ENCODE measurements at places on chromosomes 6 and 20.

GRCh38 chr6:52908526-52908925, 972 bp downstream of the GSTA3 start:
- no peak for DNase-seq

- peak; percentile 46 for DNase-seq
These were observed 56.3 kb downstream of the PREX1 start for GRCh38 chr20:48771542-48771941.

- peak; percentile 42 for DNase-seq
These were observed 6.3 kb upstream of the PPP1R16B start for GRCh38 chr20:38799203-38799602.

- no peak for DNase-seq
These were observed 45.1 kb downstream of the BCAS1 start for GRCh38 chr20:54025251-54025771.

DNA sequence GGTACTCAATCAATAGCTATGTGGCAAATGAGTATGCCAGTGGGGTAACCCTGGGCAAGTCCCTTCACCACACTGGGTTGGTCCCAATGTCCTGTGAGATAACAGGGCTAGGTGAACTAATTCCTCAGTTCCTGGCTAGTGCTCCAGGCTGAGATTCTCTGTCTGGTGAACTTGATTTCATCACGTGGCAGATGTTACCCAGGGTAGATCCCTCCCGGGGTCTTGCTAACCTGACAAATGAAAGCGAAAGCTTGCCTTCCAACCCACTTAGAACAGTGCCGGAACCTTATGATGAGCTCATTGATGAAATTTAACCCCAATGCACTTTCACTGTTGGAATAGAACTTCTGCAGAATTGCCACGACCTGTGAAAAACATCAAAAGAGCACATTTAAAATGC, 6.6 kb upstream of the ANKRD60 start:
- DNase-seq, result no peak

GRCh38 chr6:45920819-45921511, 94.7 kb downstream of the CLIC5 start:
- no peak for DNase-seq

DNA sequence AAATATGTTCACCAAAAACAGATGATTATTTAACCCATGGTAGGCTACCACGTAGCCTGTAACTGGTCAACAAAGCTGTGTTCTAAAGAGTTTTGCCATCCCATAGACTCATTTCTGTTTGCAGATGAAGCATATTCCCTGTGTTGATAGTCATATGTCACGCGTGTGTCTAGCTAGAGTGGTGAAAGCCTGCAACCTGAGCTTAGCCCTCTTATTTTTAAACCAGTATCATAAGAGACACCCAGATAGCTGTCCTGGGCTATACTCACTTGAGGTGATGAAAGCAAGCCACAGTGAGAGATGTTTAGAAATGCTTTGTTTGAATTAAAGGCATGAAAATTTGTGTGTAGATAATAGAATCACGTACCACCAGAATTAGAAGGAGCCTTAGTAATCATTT, 307.8 kb downstream of the ZFAND3 start:
- DNase-seq, result no peak

GRCh38 chr20:29079769-29080690, 2177.4 kb upstream of the DEFB115 start:
- DNase-seq, result peak; percentile 2

GRCh38 chr20:62577490-62577836, 64.8 kb upstream of the SLCO4A1 start:
- no peak for DNase-seq

DNA sequence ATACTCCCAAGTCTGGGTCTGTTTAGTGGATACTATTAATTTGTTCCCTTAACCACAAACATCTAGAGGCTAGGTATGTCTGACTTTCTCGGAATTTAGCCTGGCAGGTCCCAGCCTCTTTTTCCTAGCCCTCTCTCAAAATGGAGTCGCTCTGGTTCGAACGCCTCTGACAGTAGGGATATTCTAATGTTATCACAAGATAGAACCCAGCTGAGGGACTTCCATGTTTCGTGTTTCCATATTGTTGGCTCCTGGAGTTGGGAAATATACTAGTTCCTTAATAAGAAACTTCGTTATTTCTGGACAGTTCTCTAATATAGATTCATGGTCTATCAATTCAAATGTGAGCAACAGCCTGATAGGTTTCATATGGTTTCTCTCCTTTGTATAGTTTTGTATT, 16.4 kb downstream of the CYB5R4 start:
- DNase-seq, result peak; percentile 47

DNA sequence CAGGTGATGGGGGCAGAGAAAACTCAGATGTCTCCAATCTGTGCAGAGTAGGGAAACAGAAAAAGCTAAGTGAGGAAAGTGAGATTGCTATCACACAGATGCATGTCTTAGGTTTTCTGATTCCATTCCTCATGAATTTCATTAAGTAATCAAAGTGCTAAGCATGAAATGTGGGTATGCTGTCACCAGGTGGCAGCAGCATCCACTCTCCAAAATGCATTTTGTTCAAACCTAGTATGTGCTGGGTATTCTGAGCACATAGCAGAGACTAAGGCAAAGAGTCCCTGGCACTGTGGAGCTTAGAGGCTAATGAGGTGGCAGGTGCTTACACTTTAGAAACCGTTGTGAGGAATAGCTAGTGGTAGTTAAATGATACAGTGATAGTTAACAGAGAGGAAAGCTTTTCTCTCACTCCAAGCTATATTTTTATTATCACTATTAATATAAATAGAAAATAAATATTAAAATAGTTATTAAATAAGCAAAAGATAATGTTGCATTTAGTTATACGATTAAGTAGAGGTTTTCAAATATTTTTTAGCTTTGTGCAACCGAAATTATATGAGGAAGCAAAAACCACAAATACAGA, 179.5 kb downstream of the CDH26 start:
- peak; percentile 62 for DNase-seq

DNA sequence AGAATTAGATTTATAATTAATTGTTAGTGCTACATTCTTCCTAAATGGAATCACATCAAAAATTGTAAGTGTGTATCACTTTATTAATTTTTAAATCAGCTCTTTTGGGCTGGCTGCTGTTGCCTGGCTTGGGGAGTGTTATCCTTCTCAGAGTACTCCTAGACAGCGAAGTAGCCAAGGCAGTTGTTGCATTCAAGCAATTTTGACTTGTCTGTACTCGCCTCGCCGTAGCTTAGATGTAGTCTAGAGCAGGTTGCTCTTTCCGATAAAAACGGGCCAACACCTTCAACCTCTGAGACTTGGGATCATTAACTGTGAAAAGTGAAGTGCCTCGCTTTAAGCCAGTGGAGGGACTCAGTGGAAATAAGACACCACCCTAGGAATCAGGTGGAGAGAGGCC, 151.3 kb downstream of the FARS2 start:
- no peak for DNase-seq

GRCh38 chr6:143677891-143678791, at the start of gene PHACTR2:
Gene PHACTR2 (plus strand): TSS chr6:143677965. CDS start chr6:143678164, 199 bp downstream.
- DNase-seq, result peak; percentile 67

GRCh38 chr20:10940941-10941340, 267.1 kb upstream of the JAG1 start:
- DNase-seq, result no peak

GRCh38 chr6:123771126-123771525, 32.5 kb upstream of the NKAIN2 start:
- no peak for DNase-seq

DNA sequence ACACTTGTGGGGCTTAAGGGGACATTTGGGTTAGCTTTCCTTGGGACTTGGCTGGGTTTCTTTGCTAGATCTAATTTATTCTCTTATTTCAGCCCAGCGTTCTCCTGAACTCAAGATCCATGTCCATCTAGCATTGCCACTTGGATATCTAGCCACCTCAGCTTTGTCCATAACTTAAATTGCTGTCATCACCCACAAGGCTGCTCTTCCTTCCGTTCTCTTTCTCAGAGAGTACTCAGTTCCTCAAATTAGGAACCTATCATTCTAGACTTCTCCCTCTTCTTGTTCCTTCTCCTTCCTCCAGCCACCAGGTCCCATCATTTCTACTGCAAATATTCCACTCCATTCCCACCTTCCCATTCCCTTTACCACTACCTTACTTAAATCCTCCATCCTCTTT, 4.3 kb downstream of the SMIM26 start:
- DNase-seq, result peak; percentile 60

DNA sequence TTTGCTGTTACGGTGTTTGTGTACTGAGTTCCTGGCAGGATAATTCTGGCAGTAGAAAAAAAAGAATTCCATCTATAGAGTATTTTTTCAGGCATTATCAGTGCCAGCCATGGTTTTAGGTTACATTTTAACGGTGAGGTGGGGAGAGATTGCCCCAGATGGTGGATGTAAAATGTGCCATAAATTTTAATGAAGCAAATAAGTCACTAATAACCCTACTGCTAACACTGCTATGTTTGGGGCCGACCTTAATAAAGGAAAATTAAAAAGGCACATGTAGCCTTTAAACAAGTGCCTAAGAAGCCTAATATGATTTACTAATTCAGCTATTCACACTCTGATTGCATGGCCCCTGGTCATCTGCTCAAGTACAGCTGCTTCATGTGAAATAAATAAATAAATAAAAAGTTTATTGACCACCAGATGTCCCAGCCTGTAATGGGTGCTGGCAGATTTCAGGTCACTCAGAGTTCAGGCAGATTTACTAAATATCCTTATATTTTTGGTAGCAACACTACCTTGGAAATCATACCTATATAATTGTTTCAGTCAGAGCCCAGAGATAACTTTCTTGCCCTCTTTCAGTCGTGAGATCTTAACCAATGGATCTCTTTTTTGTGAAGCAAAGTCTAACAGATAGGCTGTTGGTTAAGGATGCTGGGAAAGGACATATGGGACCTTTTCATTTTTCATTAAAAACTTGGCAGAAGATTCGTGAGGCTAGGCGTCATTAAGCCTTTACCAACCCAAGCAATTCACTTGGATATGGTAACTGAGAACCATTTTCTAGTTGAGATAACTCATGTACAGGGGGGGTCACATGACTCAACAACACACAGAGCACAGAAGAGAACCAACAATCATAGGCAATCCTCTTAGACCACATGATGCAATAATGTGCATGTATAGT, 495.0 kb upstream of the NRSN1 start:
- DNase-seq, result no peak

- no peak for DNase-seq
These were observed 5.6 kb downstream of the IL22RA2 start for GRCh38 chr6:137167702-137168377.

DNA sequence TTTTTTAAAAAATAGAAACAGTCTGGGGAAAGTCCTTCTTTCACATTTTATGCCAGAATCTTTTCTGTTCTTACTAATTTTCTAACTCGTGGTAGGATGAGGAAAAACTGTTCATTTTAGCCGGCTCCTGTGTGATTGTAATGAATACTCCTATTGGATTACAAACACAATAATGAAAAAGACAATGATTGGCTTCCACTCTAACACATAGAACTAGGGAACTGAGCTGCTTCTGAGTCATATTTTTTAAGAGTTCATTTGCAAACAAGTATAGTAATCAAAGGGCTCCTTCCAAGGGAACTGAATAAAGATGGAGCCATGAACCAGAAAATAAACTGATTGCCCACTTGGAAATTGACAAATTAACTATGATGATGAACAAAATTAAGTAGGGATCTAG, 265.3 kb upstream of the TCF21 start:
- no peak for DNase-seq

DNA sequence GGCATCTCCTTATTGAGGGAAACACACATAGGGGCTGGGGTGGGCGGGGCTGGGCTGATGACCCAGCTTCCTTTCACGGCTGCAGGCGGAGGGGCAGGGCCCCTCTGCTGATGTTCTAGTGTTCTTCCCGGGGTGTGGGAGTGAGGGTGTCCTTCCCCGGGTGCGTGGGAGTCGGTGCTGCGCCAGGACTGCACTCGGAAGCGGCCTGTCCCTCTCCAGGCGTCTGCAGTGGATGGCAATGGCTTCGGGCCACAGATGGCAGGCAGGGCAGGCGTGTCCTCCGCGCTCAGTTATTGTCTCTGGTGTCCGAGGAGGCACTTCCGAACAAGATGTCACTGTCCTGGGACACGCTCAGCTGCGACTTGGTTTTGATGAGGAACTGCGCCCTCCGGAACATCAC, 19.2 kb downstream of the KCNG1 start:
- no peak for DNase-seq

DNA sequence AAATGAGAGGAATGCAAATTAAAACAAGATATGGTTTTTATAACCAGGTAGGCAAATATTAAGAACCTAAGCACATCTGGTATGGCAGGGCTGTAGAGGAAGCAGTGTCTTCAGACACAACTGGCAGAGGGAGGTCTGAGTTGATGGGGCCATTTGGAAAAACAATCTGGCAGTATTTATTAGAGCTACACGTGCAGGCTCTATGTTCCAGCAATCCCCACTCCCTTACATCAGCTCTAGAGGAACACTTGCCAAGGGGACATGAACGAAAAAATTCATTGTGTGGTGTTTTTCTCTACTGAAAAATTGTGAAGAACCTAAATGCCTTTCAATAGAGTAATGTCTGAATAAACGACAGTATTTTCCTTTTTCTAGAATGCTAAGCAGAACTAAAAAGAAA, 111.6 kb upstream of the EDN1 start:
- no peak for DNase-seq

- DNase-seq, result peak; percentile 48
These were observed 121.1 kb downstream of the GMDS start for GRCh38 chr6:2124260-2124709.

DNA sequence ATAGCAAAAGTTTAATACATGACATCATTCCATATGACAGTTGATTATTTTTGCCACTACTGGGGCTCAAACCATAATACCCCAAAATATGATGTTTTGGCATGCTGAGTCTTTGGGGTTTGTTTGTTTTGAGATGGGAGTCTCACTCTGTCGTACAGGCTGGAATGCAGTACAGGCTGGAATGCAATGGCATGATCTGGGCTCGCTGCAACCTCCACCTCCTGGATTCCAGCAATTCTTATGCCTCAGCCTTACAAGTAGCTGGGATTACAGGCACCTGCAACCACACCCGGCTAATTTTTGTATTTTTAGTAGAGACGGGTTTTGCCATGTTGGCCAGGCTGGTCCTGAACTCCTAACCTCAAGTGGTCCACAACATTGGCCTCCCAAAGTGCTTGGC, 1.3 kb upstream of the MRS2 start:
- DNase-seq, result no peak

DNA sequence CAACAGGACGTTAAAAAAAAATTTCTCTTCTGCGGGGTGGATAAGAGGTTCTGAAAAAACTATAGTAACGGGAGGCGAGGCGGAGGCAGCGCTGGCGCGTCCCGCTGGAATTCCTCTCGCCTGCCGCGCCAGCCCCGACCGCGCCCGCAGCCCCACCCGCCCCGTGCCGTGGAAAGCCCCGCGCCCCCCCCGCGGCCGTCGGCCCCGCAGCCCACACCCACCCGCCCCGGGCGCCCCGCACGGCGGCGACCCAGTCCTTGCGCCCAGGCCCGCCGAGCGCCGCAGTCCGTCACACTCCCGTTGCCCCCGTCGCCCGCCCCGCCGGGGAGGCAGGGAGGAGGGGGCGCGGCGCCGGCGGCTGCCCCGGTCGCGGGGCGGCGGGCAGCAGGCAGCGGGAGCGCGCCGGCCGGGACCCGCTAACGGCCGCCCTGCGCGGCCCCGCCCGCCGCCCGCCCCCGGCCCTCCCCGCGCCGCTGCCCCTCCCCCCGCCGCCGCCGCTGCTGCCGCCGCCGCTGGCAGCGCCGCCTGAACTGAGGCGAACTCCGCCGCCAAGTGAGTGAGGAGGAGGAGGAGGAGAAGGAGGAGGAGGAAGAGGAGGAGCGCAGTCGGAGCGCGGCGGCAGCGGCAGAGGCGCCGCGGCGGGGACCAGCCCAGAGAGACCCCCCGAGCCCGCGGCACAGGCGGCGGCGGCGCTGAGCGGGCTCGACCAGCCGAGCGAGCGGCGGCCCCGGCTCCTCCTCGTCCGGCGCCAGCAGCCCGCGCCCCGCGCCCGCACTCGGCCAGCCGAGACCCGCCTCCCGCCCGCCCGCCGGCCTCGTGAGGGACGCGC, at the start of gene QKI:
Gene QKI (plus strand): TSS at position 602 of the 829 bp plus-strand sequence. CDS start 476 bp downstream, outside the sequence.
- peak; percentile 79 for DNase-seq

Measured in inflammatory macrophage treated with lipopolysaccharide for 4 hours (primary cell).